T-helper 9 cell (primary cell): ENCODE measurements at places on chromosomes 6 and 20.

GRCh38 chr20:44692932-44693480 is 22.2 kb upstream of the CCN5 start:
- DNase-seq = no peak

DNA sequence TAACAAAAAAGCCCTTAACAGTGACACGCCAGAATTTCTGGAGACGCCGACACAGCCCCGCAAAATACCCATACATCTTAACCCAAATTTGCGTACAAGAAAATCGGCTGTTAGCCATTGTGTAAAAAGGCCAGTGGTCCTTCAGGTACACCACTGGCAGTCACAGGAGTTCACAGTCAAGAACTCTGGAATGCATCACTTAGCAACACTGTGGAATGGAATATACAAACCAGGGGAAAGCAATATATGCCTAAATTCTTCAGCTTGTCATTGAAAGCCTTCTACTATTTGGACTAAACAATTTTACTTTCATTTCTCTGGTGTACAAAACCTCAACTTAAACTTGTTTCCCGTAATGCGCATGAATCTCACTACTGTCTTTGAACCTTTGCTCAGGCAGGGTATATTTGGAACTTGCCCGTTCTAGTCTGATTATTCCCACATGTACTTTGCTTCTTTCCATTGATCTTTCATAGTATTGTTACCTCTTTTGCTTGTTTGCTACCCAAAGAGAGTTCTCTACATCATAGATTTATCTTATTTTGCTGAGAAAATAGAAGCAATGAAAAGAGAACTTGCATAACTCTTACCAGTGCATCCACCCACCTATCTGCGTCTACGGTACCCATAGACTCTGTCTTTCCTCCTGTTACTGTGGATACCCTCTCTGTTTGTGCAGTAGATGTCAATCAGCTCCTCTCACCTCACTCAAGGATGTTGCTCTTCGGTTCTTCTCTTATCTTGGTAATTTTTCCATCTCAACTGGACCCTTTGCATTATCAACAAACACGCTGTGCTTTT is at the start of gene ARMH2:
Gene ARMH2 (minus strand): TSS at position 178 of the 801 bp plus-strand sequence. CDS start 60 bp downstream, at position 118.
- DNase-seq = no peak

GRCh38 chr6:169884158-169884557 is 132.7 kb downstream of the ERMARD start:
- DNase-seq = no peak

DNA sequence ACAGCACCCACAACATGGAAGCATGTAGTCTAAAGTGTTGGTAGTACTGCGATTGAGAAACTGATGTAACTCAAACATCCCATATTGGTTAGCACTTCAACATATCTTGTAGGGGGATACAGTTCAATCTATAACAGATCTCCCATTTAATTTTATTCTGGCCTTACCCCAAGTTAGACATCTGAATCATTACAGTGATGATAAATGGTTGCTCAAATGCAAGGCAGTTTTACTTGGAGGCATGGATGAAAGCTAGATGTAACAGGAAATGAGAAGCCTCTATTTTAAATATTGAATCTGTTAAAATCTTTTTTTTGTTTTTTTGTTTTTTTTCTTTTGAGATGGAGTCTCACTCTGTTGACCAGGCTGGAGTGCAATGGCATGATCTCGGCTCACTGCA is 44.2 kb upstream of the FAM50B start:
- no peak for DNase-seq

- DNase-seq = no peak
Measured at GRCh38 chr6:25629198-25629576, 22.8 kb upstream of the SCGN start.

DNA sequence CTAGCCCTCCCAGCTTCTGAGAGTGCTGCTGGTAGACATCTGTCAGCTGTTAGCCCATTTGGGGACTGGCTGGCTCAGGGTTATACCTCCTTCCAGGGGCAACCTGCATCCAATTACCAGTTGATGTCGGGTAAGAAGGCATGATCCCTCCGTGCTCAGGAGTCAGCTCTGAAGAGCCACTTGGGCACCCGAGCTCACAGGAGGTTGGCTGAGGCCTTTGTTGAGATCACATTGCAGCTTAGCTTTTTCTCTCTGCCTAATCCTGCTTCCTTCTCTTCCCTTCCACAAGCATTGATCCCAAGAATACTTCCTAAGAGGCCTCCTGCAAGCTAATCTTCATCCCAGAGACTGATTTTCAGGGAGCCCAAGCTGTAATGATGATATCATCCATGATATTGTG is 35.5 kb downstream of the SCP2D1 start:
- DNase-seq = no peak

DNA sequence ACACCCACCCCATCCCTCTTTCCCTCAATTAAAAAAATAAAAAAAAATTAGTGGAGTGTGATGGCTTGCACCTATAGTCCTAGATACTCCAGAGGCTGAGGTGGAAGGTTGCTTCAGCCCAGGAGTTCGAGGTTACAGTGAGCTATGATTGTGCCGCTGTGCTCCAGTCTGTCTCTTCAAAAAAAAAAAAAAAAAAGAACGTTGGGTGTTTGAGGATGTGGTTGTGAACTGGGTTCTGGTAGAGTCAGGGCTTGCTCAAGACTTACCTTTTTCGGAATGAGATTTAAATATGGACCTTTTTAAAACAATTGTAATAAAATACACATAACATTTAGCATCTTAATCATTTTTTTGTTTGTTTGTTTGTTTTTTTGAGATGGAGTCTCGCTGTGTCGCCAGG is 211.9 kb downstream of the OR2B2 start:
- DNase-seq = no peak

- DNase-seq = no peak
Measured at GRCh38 chr6:111989743-111990142, 64.2 kb upstream of the CCN6 start.

DNA sequence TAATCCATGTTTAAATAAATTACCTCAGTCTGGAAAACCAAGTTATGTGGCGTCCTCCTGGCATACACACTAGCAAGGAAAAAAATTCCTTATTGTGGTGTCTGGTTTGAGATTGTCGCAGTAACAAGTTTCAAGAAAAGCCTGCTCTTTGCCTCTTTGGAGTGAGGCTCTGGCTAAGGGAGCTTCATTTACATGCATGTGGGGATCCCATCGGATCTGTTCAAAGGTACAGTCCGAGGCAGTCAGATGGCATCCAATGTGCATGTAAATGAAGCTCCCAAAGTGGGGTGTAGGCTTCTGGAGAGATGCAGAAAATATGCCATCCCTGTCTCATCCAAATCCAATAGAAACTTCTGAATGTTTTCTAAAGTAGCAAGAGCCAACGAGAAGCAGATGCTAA is 199.5 kb upstream of the FBXL4 start:
- DNase-seq = no peak

- no peak for DNase-seq
Measured at GRCh38 chr20:25012616-25013189, 20.2 kb upstream of the APMAP start.

GRCh38 chr6:26455357-26455970 is 2.3 kb upstream of the BTN2A1 start:
- DNase-seq = no peak

- DNase-seq = no peak
Measured at GRCh38 chr6:5747379-5747778, 259.3 kb downstream of the NRN1 start.

DNA sequence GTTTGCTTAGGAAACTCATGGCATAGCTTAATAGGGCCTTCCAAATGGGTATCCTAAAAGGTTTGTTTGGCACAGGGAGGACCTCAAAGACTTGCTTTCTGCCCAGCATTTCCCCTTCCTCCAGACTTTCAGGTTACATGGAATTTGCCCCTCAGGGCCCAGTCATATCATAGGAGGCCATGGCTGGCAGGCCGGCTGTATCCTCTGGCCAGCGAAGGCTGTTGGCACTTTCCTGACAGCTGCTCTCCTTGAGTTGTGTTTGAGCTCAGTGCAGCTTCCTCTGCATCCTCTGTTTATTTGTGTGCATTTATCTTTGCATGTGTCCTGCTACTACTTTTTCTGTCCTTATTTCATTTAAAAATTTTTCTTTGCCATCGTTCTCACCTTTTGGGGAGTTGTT is 90.9 kb downstream of the ANKS1A start:
- DNase-seq = no peak

DNA sequence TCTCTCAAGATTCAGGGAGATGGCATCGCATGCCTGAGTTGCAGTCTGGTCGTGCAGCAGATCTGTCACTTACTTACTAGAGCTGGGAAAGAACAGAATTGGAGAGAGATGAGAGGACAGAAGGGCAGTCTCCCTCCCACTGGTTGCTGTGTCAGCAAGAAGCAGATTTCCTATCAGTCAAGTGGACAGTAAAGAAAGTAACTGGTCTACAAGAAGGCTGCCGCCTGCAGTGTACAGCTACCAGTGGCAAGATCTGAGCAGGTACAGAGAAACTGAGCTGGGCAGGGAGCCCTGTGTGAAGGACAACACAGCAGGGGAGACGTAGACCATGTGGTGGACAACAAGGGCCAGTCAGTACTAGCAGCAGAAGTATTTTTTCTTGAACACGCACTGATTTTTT is 49.5 kb upstream of the PCSK2 start:
- no peak for DNase-seq

GRCh38 chr20:13554706-13555105 is 84.0 kb downstream of the TASP1 start:
- no peak for DNase-seq
